ENCODE measurements at places on chromosomes 1 and 21.
A peak's percentile ranks its signal among the peaks of the same experiment; 100 is the strongest.

- DNase-seq: no peak
- no peak overlapping the region for H3K27ac ChIP-seq
- H3K4me3 ChIP-seq: no peak overlapping the region
- no peaks in the 10 kb centered on the region for H3K36me3 ChIP-seq
Measured at GRCh38 chr1:9814619-9815018, 9.1 kb downstream of the CLSTN1 start.

DNA sequence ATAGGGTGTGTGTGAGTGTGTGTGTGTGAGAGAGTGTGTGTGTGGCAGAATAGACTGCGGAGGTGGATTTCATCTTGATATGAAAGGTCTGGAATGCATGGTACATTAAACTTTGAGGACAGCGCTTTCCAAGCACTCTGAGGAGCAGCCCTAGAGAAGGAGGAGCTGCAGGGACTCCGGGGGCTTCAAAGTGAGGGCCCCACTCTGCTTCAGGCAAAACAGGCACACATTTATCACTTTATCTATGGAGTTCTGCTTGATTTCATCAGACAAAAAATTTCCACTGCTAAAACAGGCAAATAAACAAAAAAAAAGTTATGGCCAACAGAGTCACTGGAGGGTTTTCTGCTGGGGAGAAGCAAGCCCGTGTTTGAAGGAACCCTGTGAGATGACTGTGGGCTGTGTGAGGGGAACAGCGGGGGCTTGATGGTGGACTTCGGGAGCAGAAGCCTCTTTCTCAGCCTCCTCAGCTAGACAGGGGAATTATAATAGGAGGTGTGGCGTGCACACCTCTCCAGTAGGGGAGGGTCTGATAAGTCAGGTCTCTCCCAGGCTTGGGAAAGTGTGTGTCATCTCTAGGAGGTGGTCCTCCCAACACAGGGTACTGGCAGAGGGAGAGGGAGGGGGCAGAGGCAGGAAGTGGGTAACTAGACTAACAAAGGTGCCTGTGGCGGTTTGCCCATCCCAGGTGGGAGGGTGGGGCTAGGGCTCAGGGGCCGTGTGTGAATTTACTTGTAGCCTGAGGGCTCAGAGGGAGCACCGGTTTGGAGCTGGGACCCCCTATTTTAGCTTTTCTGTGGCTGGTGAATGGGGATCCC, 18.3 kb upstream of the HDAC1 start:
- H3K4me1 ChIP-seq: no peaks in the 10 kb centered on the region
- H3K27me3 ChIP-seq: peaks cover 39% of the 10 kb centered on the region
- H3K4me3 ChIP-seq: no peak overlapping the region
- H3K27ac ChIP-seq: no peak overlapping the region
- no peaks in the 10 kb centered on the region for H3K36me3 ChIP-seq
- no peak for DNase-seq

- H3K27me3 ChIP-seq: peaks cover 97% of the 10 kb centered on the region
- H3K36me3 ChIP-seq: no peaks in the 10 kb centered on the region
- H3K27ac ChIP-seq: no peak within 1 kb of the TSS
- H3K4me3 ChIP-seq: no peak within 1 kb of the TSS
- no peaks in the 10 kb centered on the region for H3K4me1 ChIP-seq
- no peak for DNase-seq
Measured at GRCh38 chr1:37034121-37035013, at the start of gene GRIK3. Gene GRIK3, minus strand, starts transcription at chr1:37034515. Its CDS starts 407 bp downstream, at chr1:37034108.

GRCh38 chr1:100323419-100324106, 28.7 kb upstream of the CDC14A start:
- no peaks in the 10 kb centered on the region for H3K27me3 ChIP-seq
- no peaks in the 10 kb centered on the region for H3K36me3 ChIP-seq
- no peaks in the 10 kb centered on the region for H3K4me1 ChIP-seq

GRCh38 chr1:67431156-67431765, 1.1 kb upstream of the SERBP1 start:
- no peaks in the 10 kb centered on the region for H3K36me3 ChIP-seq
- H3K27me3 ChIP-seq: no peaks in the 10 kb centered on the region
- H3K27ac ChIP-seq: peak overlapping the region; percentile 94

DNA sequence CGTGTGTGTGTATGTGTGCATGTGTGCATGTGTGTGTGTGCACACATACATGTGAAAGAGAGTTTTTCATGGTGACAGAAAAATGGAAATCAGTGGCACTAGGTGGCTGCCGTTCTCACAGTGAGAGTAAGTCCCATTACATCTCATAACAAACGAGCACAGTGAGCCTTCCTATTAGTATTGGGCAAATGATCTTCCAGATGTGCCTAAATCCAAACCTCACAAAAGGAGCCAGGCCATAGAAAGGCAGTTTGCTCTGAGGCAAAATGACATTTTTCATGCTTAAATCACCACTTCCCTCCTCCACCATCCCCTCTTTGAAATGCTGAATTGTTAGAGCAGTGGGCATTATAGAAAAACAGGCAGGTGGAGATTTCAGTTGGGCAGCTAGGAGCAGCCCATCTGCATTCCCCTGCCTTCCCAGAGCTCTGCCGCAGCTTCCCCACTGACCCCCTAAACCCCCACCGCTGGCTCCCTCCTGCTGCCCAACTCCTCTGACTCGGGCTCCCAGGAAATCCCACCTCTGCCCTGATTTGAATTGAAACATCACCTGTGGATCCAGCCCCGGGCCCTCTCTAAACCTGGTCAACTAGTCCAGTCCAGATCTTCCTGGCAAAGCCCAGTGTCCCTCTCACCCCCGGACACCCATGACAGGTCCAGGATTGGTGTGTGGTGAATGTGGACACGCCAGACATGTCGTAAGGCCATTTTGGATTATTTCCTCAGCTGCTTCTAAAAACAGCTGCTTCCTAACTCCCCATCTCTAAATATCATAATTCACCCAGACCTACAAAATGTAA, 190.5 kb downstream of the SEC16B start:
- H3K4me3 ChIP-seq: no peak overlapping the region
- no peaks in the 10 kb centered on the region for H3K4me1 ChIP-seq
- no peak for DNase-seq
- H3K36me3 ChIP-seq: no peaks in the 10 kb centered on the region
- no peak overlapping the region for H3K27ac ChIP-seq
- H3K27me3 ChIP-seq: no peaks in the 10 kb centered on the region

DNA sequence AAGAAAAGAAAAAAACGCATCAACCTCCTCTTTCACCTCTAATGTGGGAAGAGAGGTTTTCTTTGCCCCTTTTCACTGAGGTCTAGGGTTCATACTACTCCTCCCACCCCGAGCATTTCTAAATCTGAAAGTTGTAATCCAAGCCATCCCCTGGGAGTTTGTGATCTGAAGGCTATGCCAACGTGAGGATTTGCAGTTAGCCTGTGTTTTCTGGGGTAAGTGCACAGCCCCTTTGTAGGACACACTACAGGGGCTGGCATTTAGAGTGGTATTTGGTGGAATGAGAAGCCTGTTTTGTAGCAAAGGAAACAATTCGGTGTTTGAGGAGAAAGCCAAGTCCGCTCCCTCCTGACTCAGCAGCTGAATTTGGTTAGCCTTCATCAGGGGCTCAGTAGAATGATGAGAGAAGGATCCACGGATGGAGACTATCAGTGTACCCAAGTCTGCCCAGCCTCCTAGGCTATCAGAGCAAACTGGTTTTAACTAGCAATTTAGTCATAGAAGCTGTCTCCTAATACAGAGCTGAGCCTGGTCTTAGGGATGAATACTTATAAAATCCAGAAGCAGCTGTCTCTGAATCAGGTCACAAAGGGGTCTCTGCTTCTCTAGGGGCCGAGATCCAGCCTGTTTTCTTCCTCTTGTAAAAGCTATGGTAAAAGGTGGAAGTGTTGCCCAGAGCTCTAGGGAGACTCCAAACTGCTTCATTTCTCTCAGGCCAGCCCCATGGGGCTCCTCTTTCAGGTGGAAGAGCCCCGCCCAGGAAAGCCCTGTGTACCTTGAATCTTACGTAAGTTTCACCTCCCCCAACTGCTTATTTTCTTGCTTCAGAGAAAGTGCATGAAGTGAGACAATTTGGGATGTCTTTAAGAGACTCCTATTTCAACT, 2.1 kb downstream of the PCP4L1 start:
- no peaks in the 10 kb centered on the region for H3K36me3 ChIP-seq
- DNase-seq: no peak
- no peak overlapping the region for H3K27ac ChIP-seq
- H3K4me1 ChIP-seq: peaks cover 5% of the 10 kb centered on the region
- no peak overlapping the region for H3K4me3 ChIP-seq
- no peaks in the 10 kb centered on the region for H3K27me3 ChIP-seq

GRCh38 chr1:117834416-117834815, 95.0 kb downstream of the GDAP2 start:
- no peak overlapping the region for H3K4me3 ChIP-seq
- H3K36me3 ChIP-seq: no peaks in the 10 kb centered on the region
- no peaks in the 10 kb centered on the region for H3K27me3 ChIP-seq

- H3K36me3 ChIP-seq: no peaks in the 10 kb centered on the region
- no peak overlapping the region for H3K27ac ChIP-seq
- no peak for DNase-seq
- H3K4me3 ChIP-seq: no peak overlapping the region
- no peaks in the 10 kb centered on the region for H3K27me3 ChIP-seq
Measured at GRCh38 chr1:171995573-171995972, 154.3 kb downstream of the DNM3 start.

DNA sequence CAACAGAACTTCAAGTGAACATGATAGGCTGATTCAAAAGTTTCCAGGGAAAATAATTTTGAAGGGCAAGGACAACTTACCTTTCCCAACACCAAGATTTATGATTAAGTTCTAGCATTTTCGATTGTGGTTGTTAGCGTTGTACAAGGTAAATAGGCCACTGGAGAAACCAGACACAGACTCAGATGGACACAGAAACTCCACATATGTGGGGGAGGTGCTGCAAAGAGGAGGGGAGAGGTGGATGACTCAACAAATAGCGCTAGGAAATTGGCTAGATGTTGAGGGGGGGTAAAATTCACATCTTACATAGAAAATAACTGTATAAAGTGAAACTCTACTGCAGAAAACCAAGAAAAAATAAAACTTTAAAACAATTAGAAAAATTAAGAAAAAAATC, 564.4 kb downstream of the MATN1 start:
- H3K27me3 ChIP-seq: no peaks in the 10 kb centered on the region
- no peak for DNase-seq
- H3K27ac ChIP-seq: no peak overlapping the region
- H3K36me3 ChIP-seq: no peaks in the 10 kb centered on the region

DNA sequence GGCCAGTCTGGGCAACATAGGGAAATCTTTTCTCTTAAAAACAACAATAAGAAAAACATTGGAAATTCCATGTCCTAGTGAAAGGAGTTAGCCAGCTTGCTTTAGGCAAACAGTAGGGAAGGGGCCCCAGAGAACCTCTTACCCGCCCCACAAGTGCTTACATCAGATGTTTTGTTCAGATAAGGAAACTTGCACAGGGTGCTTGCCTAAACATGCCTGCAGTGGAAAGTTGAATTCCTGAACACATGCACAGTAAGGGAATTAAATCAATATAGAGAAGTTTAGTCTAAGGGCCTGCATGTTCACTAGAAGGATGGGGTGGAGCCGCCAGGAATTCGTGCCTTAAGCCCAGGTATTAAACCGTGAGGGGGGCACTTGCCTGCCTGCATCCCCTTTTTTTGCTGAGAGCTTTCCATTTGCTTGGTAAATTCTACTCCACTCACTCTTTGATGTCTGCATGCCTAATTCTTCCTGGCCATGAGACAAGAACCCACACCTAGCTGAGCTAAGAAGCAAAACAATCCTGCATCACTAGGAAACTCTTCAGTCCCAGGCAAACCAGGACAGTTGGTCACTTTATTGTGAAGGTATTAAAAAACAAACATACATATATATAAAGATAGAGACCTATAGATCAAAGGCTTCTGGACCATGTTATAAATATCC, 499.0 kb downstream of the SIPA1L2 start:
- no peaks in the 10 kb centered on the region for H3K4me1 ChIP-seq
- DNase-seq: no peak
- H3K4me3 ChIP-seq: no peak overlapping the region
- H3K36me3 ChIP-seq: no peaks in the 10 kb centered on the region

- H3K27ac ChIP-seq: no peak overlapping the region
- no peak for DNase-seq
- no peak overlapping the region for H3K4me3 ChIP-seq
- no peaks in the 10 kb centered on the region for H3K4me1 ChIP-seq
Measured at GRCh38 chr1:235817101-235817728, 49.5 kb downstream of the LYST start.

DNA sequence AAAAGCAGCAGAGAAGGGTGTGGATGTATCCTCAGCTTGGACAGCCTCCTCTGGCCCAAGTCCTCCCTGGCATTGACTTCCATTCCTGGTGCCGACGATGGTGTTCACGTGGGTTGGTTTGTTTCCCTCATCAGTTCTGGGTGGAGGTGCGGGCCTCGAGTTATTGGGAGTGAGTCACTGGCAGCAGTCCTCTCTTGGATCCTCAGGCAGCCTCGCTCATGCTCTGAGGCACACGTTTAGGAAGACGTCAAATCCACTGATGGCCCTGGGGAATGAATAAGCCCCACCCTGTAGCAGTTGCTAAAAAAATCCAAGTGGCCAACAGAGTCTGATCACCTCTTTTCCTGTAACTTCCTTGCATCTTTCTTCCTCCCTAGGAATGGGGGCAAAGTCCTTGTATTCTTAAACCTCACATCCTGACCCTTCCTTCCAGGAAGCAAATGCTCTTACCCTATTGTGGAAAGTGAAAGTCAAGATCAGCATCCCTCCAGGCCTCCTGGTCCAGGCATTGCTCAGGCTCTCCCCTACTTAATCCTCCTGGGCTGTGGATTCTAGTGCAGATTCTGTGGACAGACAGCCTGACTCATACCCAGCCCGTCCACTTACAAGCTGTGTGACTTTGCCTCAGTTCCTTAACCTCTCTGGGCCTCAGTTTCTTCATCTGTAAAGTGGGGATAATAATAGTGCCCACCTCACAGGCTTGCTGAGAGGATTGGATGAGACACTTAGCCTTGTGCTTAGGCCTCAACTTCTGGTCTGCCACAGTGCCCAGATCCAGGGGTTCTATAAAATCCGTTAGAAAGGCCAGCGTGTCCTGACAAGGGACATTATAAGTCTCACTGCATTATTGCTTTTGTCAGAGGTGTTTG, 111.1 kb downstream of the TLR5 start:
- H3K4me3 ChIP-seq: no peak overlapping the region
- H3K36me3 ChIP-seq: no peaks in the 10 kb centered on the region
- peak; percentile 79 for DNase-seq
- H3K27me3 ChIP-seq: no peaks in the 10 kb centered on the region
- H3K4me1 ChIP-seq: no peaks in the 10 kb centered on the region

Measured in tibial artery (tissue), 4 donors.